CD4-positive, alpha-beta T cell treated with Interferon alpha-2 for 1 hour (primary cell): ENCODE measurements at places on chromosomes 3 and 15.

DNA sequence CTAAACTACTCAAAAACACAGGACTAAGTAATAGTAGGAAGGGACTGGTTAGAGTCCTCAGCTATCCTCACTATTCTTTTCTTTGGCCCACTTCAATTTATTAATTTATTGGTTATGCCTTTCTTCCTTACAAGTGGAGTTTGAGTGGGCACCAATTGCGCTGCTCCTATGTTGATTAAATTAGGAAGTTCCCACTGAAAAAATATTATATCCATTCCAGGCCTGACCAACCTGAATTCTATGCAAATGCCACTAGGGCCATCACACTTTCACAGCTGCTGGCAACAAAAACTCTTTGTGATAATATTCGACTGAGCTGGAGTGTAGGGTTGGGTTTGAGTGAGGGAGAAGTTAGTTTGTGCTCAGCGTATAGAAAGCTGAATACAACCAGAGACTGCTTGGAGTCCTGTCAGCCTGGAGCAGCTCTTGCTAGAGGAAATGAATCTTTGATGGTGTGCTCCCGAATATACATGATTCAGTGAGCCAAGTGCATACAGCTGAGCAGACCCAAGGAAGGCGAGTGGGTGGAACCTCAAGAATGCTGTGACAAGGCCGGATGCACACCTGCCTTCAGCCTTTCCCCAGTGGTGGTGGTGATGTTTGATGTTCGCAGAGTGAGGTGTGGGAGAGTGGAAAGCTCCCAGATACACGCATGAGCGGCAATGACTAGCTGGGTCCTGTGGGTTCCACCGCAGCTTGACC, 1.5 kb downstream of the ARHGEF3 start:
- DNase-seq: peak; percentile 69

DNA sequence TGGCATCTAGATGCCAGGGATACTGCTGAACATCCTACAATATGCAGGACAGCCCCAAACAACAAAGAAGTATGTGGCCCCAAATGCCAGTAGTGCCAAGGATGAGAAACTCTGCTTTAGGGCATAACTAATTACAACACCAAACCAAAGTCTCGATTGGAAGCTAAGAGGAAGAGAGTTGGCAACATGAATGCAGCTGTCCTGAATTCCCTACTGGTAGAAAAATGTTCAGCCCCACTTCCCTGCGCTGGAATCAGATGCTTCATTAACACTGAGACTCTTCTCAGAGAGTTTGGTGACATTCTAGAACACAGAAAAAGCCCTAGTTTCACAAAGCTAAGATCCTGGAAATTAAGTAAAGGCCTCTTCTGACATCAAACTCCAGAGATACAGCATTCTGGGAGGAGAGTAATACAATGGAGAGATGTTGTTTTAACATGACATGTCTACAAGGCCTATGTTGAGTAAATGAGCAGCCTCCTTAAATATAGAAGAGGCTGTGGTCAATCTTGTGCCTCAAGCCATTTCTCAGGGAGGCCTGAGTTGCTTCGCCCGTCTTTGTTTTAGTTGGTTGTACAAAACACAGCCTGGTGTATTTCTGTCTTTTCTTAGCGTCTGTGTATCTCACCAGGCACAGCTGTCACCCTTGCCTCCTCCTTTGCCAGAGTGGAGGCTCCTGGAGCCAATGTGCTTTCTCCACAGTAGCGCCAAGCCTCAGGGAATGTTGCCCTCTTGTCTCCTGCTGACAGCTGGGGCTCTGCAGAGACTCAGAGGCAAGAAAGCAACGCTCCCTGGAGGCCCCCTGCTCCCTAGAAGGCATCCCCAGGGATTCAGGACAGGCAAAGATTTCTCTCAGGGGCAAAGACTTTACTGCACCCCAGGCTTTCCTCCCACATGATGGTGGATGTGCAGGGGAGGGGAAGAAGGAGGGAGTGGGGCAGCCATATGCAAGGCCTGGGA, 25.1 kb upstream of the CTNNB1 start:
- DNase-seq: no peak

GRCh38 chr3:195097331-195098255, 173.4 kb downstream of the XXYLT1 start:
- DNase-seq: no peak

DNA sequence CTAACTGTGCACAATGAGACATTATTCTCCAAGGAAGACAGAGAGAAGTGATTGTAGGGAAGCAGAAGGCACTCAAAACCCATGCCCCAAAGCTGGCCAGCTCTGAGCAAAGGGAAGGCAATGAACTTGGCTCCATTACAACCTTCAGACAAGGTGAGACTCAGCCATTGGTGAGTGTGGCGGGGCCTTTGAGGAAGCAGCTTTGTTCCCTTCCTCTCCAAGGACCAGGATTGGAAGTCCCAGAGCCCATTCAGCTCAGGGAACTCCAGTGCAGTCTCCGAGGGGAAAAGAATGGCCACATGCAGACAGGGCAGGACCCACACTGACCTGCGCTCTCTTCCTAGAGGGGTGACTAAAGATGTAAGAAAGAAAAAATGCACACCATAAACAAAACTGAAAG, 23.1 kb downstream of the HEG1 start:
- no peak for DNase-seq

DNA sequence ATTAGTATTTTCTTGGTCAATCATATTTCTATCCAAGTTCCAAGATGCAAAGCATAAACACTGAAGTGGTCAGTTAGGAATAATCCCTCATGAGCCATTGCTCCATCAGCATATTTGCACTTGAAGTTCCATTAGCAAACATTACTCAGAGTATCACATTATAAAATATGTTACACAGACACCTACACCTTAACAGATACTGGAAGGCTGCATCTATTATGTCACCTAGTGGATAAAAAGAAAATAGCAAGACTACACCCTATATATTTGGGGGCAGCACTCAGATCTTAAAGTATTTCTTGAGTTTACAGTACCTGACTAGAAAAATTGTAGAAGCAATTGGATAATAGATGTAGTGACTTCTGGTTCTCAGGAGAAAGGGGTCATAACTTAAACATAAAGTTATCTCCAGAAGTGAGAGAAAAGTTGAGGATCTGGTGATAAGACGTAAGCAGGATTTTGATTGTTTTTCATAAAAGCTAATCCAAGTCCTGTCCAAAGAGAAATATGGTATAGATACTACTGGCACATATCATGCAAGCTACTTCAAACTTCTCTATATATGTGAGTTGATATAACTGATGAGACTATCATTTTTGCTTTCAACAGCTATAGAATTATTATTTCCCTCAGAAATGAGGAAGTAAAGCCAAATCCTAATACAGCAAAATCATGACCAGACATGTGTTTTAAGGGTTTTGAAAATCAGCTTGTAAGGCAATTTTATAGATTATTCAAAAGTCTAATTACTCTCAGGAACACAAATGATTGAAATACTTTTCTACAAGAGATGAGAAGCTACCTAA, 422.2 kb downstream of the GBE1 start:
- DNase-seq: no peak

DNA sequence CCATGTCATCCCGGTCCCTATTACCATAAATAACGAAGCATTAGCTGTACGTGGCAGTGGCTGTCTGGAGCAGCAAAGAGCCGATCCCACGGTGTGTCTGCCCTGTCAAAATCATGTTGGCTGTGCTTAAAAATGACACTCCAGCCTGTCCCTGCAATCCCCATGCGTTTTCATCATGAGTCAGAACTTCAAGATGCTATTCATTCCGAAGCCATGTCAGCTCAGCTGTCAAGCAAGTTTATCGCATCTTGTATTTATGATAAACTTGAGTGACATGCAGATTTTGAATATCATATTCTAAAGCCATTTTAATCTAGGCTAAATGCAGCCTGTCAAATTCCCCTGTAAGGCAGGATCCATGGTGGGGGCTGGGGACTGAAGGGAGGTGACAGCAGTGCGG, 152.4 kb downstream of the TJP1 start:
- no peak for DNase-seq

GRCh38 chr15:33701304-33701696, 267.0 kb upstream of the CHRM5 start:
- no peak for DNase-seq

GRCh38 chr3:85574006-85574705, 615.4 kb downstream of the CADM2 start:
- no peak for DNase-seq

- DNase-seq: peak; percentile 2
Measured at GRCh38 chr3:160400030-160400701, 716 bp downstream of the SMC4 start.

DNA sequence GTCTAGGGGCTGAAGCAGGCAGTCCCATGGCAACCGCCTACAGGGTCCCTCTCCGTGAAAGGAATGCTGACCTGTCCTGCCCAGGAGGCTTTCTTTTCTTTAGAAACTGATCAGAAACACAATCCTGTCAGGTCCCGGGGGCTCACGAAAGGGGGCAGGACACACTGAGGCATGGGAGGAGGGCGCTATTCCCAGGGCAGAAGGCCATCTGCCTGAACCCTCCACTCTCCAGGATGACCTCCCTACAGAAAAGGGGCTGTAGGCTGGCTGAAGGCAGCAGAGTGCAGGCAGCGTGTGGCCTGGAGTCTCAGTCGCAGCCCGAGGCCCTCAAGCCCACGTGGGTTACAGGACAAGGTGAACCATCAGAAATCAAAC, 18.4 kb upstream of the LRRK1 start:
- no peak for DNase-seq

DNA sequence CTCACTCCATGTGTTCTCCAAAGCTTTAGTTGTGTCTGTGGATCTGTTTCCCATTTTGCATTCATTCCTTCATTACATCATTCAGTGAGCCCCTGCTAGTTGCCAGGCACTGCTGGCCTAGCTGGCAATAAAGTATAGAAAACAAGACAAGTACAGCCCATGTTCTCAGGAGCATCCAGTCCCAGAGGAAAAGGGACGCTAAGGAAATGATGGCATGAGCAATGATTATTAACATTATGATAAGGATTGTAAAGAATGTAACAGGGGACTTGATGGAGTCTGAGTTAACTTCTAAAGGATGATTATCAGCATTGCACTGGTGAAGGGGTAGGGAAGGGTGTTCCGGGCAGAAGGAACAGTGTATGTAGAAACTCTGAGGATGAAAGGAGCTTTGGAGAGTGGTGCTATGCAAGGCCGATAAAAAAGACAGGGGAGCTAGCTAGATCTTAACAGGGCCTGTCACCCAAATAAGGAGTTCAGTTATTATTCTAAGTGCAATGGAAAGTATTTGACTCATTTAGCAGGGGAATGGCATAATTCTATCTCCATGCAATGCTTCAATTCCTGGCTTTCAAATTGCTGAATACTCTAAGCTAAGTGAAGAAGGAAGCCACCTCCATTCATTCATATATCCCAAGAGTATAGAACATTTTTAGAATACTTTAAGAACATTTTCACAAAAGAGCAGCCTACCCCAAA, 258.2 kb upstream of the STT3B start:
- no peak for DNase-seq

GRCh38 chr3:112582244-112582874, 20.5 kb downstream of the SLC35A5 start:
- peak; percentile 48 for DNase-seq

- DNase-seq: no peak
Measured at GRCh38 chr3:16236856-16237393, 27.8 kb downstream of the DPH3 start.

DNA sequence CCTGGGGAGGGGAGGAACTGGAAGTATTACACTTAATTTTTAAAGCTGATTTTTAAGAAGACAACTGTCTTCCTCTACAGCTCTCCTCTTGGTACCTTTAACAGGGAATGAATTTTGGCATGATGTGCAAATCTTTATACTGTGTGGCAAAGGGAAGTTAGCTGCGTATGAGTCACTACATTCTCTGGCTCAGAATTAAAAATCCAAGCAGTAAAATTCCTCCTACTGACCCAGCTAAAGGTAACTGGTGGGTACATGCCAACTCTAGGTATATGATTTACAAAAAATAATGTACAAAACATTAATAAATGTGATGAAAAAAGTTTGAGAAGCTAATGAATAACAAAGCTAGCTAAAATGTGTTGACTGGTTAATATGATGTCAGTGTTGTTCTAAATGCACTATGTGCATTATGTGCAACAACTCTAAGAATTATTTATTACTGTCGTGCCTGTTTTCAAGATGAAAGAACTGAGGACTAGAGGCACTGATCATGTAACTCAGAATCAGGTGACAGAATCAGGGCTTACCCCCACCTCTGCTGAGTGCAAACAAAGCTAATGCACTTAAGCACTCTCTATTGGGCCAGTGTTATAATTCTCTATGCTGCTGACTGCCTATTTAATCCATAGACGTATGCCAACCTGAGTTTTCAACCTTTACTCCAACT, 194.7 kb upstream of the CADPS start:
- DNase-seq: no peak

DNA sequence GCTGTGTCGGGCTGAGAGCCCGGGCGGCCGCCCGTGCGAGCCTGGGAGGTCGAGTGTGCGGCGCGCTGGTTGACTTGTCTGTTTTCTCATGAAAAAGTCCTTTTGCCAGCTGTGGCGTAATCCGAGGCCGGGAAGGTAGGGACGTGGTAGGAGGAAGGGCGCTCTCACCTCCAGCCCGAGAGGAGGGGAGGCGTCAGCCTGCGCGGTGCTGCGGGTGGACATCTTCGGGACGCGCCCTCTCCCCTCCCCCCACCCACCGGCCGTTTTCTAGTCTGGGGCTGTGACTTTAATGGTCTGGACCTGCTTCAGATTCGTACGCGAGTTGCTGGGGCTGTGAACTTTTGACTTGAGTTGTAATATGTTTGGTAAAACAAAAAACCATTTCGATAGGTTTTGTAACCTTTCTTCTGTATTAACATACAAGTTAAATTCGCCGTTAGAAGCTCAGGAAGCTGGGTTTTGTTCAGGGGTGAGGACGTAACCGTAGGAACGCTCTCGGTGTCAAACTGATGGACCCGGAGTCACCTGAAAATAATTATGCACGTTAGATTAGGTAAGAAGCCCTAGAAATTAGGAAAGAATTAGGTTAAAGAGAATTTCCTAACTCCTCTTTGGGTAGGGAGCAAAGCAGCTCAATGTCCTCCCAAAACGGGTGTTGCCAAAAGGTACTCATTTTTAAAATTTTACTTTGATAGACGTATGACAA, 762 bp downstream of the NCK1 start:
- peak; percentile 33 for DNase-seq

- DNase-seq: no peak
Measured at GRCh38 chr3:97656638-97657037, 107.9 kb upstream of the ARL6 start.

GRCh38 chr3:29486096-29486495, 205.2 kb downstream of the RBMS3 start:
- no peak for DNase-seq

DNA sequence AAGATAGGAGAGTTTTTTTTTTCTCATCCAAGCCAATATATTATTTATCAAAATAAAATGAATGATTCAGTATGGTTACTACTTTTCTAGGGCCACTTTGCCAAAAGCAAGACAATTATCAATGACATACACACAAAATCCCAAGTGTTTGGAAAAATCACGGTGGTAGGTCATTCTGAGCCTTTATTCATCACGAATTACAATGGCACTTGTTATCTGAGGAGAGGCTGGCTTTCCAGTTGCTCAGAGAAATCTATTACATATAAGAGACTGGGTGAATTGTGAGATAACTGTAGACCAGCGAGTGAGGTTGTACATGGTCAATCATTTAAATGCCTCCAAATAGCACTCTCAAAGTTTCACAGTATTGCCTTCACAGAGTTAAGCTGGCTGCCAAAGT, 20.4 kb upstream of the FGF12 start:
- DNase-seq: no peak
